ENCODE measurements at places on chromosomes 1 and 21. TPM values are rescaled to one million over a fixed set of nuclear protein-coding genes. Genes with fewer than 3 reads are reported as not detected.

DNA sequence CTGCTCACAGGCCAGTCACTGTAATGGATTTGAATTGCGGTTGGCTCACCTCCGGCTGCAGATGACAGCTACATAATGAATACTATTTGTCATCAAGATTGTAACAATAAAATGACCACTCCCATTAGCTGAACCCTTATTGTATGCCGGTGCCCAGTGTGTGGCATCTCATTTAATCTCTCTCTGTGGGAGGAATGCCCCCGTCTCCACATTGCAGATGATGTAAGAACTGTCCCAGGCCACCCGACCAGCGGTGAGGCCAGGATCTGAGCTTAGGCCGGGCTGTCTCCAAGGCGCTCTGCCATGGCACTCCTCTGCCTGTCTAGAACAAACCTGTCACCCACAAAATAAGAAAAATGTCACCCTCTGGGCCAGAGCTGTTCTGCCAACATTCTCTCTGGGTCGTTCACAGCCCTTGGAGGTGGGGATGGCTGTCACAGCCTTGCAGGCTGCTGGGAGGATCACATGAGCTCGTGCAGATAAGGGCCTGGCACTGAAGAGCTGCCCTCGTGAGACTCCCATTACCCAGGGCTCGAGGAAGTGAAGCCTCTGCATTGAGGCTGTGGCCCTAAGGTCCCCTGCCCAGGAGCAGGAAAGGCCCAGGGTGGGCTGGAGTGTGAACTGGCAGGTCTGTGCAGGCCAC lies 52.7 kb downstream of the ECE1 start:
- DNase-seq = no peak

DNA sequence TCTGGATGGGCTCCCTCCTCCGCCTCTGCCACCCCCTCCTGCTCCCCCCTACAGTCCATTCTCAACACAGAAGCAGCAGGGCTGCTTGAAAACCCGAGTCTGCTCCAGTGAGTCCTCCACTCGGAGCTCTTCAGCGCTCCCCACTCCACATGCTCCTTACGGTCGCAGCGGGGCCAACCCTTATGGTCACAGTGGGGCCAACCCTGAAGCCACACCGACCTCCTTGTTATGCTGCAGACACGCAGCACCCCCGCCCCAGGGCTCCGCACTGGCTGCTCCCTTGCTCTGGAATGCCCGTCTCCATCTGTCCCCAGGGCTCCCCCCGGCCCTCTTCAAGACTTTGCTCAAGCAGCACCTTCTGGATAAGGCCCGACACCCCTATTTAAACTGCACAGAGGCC lies 22.6 kb downstream of the GPR157 start:
- DNase-seq = no peak

DNA sequence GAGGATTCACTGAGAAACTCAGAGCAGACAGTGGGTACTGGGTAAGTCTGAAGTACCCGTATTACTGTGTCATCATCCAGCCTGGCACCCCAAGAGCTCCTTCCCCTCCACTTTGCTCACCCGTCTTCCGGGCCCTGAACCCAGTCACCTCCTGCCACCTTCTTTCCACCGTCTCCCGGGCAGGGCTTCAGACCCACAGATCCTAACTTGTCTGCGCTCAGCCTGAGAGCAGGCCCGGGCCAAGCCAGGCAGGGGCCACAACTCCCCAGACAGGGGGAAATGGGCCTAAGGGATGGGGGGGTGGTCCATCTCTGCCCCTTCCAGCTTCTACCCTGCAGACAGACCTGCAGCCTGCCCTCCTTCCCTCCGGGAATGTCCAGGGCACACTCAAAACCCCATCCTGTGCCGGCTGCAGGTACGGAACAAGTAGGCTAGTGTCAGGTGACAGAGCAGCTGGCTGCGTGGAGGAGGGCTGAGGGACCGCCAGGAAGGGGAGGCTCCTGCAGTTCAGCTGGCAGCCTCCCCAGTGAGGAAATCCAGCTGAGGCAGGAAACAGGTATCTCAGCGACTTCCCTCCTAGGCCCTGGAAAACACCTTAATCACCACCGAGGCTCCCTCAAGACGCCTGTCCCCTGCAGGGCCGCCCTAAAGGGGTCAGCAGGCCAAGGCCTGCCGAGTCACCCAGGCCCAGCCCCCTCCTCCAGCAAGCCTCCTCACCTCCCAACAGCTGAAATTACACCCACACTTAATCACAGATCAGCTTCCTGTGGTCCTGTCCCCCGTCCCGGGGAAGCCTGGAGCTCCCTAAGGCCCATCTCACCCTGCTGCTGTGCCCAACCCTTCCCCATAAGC lies 3.5 kb downstream of the HSPG2 start:
- DNase-seq = peak; percentile 63

GRCh38 chr1:17633654-17634053 lies 94.2 kb downstream of the ARHGEF10L start:
- peak; percentile 50 for DNase-seq

DNA sequence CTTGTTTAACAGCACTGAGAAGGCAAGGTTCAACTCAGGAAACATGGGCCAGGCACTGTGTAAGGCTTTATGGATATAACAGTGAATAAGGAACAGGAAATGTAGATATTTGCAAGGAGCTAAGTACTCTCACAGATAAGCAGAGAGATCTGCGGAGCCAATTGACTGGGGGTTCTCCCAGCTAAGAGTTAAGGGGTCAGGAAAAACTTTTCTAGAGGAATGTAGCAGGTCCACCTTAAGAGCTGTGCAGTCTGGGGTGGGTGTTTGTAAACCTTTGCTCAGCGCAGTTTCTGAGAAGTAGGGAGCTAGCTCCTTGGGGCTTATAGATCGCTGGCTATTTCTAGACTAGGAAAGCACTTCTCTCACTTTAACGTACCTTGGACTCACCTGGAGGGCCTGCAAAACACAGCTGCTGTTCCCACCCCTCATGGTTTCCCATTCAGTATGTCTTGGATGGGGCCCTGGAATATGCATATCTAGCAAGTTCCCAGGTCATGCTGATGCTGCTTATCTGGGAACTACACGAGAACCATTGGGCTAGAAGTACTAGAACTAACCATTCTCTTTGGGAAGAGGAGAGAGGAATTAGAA lies 51.7 kb downstream of the TLCD4 start:
- no peak for DNase-seq

GRCh38 chr1:177922209-177922608 lies 47.6 kb downstream of the SEC16B start:
- no peak for DNase-seq

TARBP1 gene
- total RNA-seq = 26.2 TPM

C8A gene
- total RNA-seq = not detected

TGFB2 gene
- 47.4 TPM for total RNA-seq

ITLN1 gene
- total RNA-seq = not detected
